ENCODE measurements at places on chromosomes 16 and 17.

- no peak for DNase-seq
These were observed 65.0 kb downstream of the TBC1D16 start for GRCh38 chr17:79970576-79971068.

- no peak for DNase-seq
These were observed 2.0 kb downstream of the LHX1 start for GRCh38 chr17:36939052-36939801.

GRCh38 chr17:75722076-75722475 lies 817 bp downstream of the ITGB4 start:
- DNase-seq: no peak

GRCh38 chr17:55158439-55158838 lies 106.3 kb upstream of the HLF start:
- DNase-seq: no peak

DNA sequence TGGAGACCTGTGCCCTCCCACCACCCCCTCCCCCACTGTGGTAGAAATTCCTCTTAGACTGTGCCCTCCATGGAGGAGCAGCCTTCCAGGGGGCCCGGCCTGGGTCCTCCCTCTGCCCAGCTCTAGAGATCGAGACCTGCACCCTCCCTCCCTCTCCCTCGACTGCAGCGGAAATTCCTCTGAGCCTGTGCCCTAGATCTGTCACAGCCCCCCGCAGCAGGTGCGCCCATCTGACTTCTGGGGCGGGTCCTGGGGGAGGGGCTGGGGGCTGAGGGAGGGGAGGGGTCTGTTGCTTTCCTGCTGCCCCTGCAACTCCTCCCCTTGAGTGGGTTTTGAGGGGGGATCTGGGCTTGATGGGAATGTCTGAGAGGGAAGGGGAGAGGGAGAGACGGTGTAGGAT lies 177.8 kb upstream of the GSE1 start:
- DNase-seq: no peak
